ENCODE measurements at places on chromosomes 4 and X. TPM values are rescaled to one million over a fixed set of nuclear protein-coding genes. Genes with fewer than 3 reads are reported as not detected.

- no peak for DNase-seq
These were observed 1.5 kb upstream of the GPR78 start for GRCh38 chr4:8578717-8579116.

- DNase-seq: no peak
These were observed 879.6 kb upstream of the PCDH10 start for GRCh38 chr4:132269303-132269990.

DNA sequence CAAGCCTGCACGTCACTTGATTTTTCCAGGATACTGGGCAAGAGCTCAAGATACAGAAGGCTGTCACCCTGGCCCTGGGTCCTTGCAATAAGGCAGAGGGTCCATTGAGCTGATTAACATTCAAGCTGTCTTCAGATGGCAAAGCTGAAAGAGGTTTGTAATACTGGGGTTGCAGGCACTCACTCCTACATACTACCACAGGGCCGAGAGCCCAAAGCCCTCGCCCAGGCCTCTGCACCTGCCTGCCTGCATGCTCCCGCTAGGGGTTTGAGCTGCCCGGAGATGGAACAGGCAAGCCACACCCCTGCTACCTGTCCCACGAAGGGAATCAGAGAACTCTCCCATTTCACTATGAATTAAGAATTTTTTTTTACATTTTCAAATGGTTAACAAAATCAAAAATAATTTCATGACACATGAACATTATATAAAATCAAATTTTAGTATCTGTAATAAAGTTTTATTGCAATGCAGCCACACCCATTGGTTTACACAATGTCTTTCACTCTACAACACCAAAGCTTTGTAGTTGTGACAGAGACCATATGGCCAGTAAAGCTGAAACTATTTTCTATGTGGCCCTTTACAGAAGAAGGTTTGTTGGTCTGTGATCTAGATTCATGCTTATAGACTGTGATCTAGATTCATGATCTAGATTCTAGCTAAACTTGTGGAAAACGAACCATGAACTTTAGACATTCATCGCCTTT is 530.4 kb upstream of the IGFBP7 start:
- no peak for DNase-seq

DNA sequence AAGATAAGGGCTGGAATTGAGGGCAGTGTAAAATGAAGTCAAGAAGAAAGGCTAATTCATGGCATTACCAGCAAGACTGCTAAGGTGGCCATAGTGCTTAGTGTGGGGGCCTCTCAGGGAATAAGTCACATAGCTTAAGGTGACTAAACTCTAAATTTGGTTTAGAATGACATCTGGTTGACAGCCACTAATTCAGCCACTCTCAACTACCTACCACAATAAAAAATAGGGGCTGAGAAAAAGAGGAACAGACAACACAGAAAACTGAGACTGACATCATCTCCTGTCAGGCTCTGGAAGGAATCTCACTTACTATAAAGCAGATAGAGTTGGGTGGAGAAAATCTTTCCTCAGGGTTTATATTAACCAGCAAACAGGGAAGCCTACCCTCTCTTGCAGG is 96.9 kb downstream of the CHRDL1 start:
- DNase-seq: no peak

The POU3F4 gene
- not detected for total RNA-seq

The ANOS1 gene
- 0.33 TPM for total RNA-seq

GRCh38 chr4:31045724-31046318 is 325.7 kb downstream of the PCDH7 start:
- DNase-seq: peak; percentile 19

The EGFL6 gene
- not detected for total RNA-seq

The LDB2 gene
- total RNA-seq: not detected

The SPRY1 gene
- total RNA-seq: 45.5 TPM

The GPRIN3 gene
- total RNA-seq: 7.6 TPM

DNA sequence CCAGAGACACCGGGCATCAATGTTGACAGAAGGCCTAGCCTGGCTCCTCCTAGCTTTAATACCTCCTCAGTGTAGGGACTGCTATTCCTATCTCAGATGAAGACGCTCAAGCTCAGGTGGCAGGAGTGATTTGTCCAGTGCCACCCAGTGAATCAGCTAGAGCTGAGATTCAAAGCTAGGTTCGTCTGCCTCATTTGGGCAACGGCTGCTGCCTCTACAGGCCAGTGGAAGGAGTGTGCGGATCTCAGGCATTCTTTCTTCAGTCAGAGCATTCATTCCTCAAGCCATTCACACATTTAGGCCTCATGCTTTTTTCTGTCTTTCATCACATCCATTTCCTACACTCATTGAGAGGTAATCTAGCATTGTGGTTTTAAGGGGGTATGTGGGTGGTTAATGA is 7.3 kb downstream of the TSR2 start:
- no peak for DNase-seq

- no peak for DNase-seq
These were observed 306.1 kb upstream of the TAPT1 start for GRCh38 chr4:16532240-16532970.

DNA sequence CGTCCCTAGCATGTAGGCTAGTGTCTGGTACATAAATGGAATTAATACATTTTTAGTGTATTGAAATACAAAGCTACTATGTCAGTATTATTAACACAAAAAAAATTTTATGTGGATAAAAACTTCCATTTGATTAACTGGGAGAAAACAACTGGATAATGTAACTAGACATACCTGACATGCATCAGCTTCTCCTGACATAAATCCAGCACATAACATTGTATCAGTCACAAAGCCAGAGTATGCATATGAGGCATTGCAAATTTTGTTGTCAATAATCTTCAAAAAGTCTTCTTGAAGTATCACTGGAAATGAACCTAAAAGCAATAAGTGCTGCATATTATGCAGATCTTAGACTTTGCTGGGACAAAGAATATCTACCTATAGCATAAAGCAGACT is 16.9 kb downstream of the TMPRSS11B start:
- no peak for DNase-seq

GRCh38 chr4:1177274-1178141 is 5.1 kb upstream of the SPON2 start:
- no peak for DNase-seq

DNA sequence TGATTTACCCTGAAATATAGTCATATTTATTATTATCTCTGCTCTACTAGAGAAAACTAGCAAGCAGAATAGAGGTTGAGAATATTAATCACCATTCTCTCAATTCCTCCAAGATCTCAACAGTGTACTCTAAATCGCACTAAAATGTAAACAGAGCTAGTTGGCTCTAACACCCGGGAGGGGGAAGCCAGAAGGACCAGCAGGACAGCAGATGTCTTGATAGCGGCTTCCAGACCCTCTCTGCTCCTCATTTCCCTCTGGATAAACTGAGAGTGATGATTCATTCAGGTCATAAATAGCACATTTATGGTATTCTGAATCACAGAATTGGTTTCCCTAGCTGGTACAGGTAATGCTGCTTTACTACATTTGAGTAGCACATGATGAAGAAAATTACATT is 82.5 kb downstream of the TBC1D9 start:
- no peak for DNase-seq

The PRRG3 gene
- total RNA-seq: not detected

The NPY2R gene
- total RNA-seq: not detected

DNA sequence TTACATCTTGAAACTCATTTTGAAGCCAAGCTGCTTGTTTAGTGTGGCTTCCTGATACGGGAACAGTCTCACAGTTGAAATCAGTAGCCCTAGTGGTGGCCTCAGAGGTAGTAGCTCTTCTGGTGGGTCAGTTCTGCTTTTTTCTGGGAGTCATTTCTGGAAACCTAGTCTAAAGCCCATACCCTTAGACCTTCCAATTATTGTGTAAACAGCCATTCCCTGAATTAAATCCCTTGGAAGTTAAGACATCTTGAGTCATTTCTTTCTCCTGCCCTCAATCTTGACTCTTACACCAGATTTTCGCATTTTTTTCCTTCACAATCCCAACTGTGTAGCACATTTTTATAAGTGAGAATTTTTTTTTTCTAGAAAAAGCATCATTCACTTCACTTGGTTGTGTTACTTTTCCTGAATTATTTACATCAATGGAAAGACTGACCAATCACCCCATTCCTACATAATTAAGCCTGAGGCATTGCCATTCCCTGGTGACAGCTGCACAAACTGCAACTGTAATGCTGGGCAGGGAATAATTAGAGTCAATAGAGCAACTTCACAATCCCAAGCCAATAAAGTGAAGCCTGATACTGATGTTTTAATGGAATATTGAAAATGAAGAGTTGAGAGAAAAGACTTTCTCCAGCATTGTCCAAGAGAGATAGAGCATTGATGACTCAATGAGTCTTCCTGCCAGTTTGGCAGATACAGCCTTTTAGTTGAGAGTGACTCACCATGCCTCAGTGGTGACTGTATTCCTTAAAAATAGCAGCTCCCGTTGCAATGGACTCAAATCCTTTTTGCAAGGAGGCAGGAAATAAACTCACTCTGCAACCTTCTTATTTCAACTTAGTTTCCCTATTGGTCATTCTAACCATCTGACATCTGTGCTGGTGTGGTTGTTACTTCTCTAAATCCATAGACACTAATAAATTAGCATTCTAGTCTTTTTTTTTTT is 13.0 kb upstream of the SEPSECS start:
- DNase-seq: peak; percentile 5

GRCh38 chrX:65609237-65609636 is 58.2 kb upstream of the MSN start:
- no peak for DNase-seq

The DMP1 gene
- not detected for total RNA-seq

GRCh38 chr4:17064959-17065358 is 166.5 kb upstream of the LDB2 start:
- DNase-seq: no peak

- DNase-seq: no peak
These were observed 63.3 kb downstream of the KCNIP4 start for GRCh38 chr4:21885241-21885640.

The CPZ gene
- total RNA-seq: not detected

The PAGE1 gene
- not detected for total RNA-seq

DNA sequence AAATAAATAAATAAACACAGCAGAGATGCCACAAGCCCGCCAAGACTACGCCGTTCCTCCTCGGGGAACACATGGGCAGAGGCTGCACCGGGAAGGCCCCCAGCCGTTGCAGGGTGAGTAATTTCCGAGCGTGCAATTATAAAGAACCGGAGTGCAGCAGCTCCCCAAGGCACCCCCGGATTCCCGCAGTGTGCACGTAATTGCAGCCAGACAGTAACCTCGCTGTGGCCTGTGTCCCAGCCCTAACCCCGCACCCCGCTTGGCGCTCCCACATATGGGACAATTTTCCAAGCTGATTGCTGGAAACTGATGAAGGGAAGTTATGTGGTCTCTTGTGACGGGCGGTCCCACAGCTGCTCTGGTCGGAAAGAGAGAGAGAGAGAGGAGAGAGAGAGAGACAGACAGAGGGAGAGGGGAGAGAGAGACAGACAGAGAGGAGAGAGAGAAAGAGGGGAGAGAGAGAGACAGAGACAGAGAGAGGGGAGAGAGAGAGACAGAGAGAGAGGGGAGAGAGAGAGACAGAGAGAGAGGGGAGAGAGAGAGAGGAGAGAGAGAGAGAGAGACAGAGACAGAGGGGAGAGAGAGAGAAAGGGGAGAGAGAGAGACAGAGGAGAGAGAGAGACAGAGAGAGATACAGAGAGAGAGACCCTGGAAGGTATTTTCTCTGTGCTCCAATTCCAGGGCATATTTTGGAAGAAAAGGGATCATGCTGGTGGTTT is 275.4 kb downstream of the SHOX start:
- no peak for DNase-seq

The TLR10 gene
- not detected for total RNA-seq

DNA sequence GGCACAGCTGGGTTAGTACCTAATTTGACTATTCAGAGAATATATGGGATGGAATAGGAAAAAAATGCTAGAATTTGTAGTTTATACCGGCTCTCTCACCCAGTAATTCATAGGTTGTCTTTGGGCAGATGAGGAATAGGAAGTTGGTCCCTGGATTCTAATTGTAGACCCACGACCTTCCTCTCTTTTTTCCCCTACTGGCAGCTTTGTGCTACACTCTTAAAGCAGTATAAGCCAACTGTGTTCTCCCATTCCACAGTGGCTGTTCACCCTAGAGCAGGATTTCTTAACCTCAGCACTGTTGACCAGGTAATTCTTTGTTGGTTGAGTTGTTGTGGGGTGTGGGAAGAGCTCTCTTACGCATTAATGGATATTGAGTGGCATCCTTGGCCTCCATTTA is 92.9 kb downstream of the FNIP2 start:
- DNase-seq: no peak

The GLUD2 gene
- total RNA-seq: 19.6 TPM

- no peak for DNase-seq
These were observed 75.7 kb downstream of the FAM114A1 start for GRCh38 chr4:38943343-38943742.

- DNase-seq: peak; percentile 11
These were observed 2.4 kb upstream of the NBDY start for GRCh38 chrX:56726605-56727004.

The KCND1 gene
- total RNA-seq: 9.7 TPM

- DNase-seq: no peak
These were observed 149.7 kb upstream of the MSX1 start for GRCh38 chr4:4709736-4710135.

DNA sequence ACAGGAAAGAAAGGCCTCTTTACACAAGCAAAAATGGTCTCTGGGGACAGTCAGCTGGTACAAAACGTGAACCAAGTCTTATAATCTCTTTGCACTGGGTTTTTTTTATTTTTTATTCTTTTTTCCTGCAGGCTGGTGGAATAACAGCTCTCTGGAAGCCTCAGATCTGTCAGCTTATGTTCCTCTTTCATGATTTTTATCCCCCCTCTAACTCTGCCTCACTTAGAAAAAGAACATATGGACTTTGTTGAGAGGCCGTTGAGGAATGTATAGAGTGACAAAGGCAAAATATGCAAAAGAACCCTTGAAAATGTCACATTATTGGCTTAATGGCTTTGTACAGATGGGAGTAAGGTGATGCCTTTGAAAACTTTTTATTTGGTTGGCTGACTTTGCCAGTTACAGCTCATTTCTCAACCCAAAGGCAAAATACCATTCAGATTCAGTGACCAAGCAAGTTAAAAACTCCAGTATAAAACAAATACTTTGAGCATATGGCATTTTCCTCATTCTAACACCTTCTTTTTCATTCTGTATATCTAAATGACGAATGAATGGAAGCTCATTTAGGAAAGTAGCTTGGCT is 111.1 kb downstream of the RNF150 start:
- no peak for DNase-seq

The HPSE gene
- total RNA-seq: 5.1 TPM

GRCh38 chrX:30414144-30414543 is 105.0 kb upstream of the NR0B1 start:
- peak; percentile 12 for DNase-seq
